ENCODE measurements at places on chromosomes 7 and 10. TPM values are rescaled to one million over a fixed set of nuclear protein-coding genes. Genes with fewer than 3 reads are reported as not detected.

GRCh38 chr10:71396084-71396710 lies 523 bp upstream of the CDH23 start:
- peak; percentile 59 for DNase-seq
- H3K4me3 ChIP-seq: peak overlapping the region; percentile 10
- H3K27ac ChIP-seq: no peak overlapping the region
- peaks cover 26% of the 10 kb centered on the region for H3K27me3 ChIP-seq

- no peak for DNase-seq
- no peaks in the 10 kb centered on the region for H3K36me3 ChIP-seq
- no peak overlapping the region for H3K27ac ChIP-seq
- H3K27me3 ChIP-seq: no peaks in the 10 kb centered on the region
Observed at GRCh38 chr7:158531661-158532060, 56.0 kb downstream of the PTPRN2 start.

GRCh38 chr10:82162549-82163195 lies 287.7 kb downstream of the NRG3 start:
- no peak for DNase-seq
- no peak overlapping the region for H3K4me3 ChIP-seq
- no peak overlapping the region for H3K27ac ChIP-seq
- H3K36me3 ChIP-seq: no peaks in the 10 kb centered on the region
- H3K4me1 ChIP-seq: no peaks in the 10 kb centered on the region

The EPHA1 gene
- total RNA-seq: 1.0 TPM

The DNAJB6 gene
- total RNA-seq: 340 TPM

The EBLN1 gene
- not detected for total RNA-seq

The PTEN gene
- 121 TPM for total RNA-seq

GRCh38 chr10:47076949-47077361 lies 165.7 kb downstream of the PTPN20 start:
- no peak overlapping the region for H3K27ac ChIP-seq
- no peaks in the 10 kb centered on the region for H3K36me3 ChIP-seq
- H3K4me3 ChIP-seq: no peak overlapping the region
- peaks cover 2% of the 10 kb centered on the region for H3K27me3 ChIP-seq

DNA sequence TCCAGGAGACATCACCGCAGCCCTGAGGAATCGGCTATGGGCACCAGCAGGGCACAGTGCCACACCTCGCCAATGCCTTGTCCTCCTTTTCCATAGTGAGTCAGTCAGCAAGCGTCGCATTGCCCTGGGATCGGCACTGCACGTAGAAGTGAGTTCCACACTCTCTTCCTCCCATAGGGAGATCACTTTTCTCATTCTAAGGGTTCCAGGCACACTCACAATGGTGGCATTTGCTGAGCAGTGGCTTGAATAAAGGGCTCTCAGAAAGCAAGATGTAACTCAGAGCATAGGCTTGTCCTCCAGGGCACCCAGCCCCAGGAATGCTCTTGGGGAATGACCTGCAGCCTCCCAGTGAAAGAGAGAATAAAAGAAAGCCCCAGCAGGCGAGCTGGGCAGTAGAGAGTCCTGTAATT lies 1.1 kb upstream of the VIM start:
- peak overlapping the region; percentile 99 for H3K27ac ChIP-seq
- H3K36me3 ChIP-seq: peaks cover 8% of the 10 kb centered on the region
- H3K4me3 ChIP-seq: no peak overlapping the region
- H3K27me3 ChIP-seq: no peaks in the 10 kb centered on the region
- no peak for DNase-seq
- peaks cover 15% of the 10 kb centered on the region for H3K4me1 ChIP-seq

DNA sequence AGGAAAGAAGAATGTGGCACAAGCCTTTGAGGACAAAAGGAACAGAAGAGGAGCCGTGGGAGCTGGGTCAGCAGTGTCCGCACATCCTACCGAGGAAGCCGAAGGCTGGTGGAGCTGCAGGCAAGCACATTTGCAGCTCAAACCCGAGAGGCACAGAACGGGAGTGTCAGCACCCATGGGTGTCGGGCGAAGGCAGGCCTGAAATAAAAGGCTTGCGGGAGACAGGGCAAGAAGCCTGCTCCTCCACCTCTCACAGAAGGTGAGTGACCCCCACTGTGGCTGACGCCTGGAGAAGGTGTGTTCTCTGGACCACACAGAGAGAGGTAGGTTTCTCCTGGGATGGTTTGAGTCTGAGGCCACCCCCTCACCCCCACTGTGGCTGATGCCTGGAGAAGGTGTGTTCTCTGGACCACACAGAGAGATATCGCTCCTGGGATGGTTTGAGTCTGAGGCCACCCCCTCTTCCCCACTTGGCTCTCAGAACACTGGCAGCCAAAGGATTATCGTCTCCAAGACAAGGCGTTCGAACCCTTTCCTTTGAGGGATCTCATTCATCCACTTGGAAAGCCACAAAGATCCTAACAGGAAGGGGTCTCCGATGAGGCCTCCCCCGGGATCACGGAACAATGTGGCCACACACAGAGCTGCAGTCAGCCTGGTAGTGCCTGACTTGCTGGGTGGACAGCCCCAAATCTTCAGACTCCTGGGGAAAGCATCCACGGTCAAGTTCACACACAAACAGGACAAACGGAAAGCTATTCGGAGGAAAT lies 21.6 kb upstream of the GTPBP4 start:
- H3K36me3 ChIP-seq: no peaks in the 10 kb centered on the region
- H3K27ac ChIP-seq: no peak overlapping the region
- H3K4me1 ChIP-seq: no peaks in the 10 kb centered on the region
- no peak overlapping the region for H3K4me3 ChIP-seq

GRCh38 chr7:84263106-84263505 lies 68.5 kb upstream of the SEMA3A start:
- H3K27ac ChIP-seq: no peak overlapping the region
- H3K4me1 ChIP-seq: no peaks in the 10 kb centered on the region
- H3K36me3 ChIP-seq: no peaks in the 10 kb centered on the region
- no peaks in the 10 kb centered on the region for H3K27me3 ChIP-seq

GRCh38 chr7:15113752-15114151 lies 211.2 kb upstream of the DGKB start:
- no peak overlapping the region for H3K4me3 ChIP-seq
- no peak overlapping the region for H3K27ac ChIP-seq
- no peaks in the 10 kb centered on the region for H3K4me1 ChIP-seq
- no peaks in the 10 kb centered on the region for H3K36me3 ChIP-seq

GRCh38 chr10:61960396-61961120 lies 59.1 kb downstream of the ARID5B start:
- H3K4me1 ChIP-seq: peaks cover 21% of the 10 kb centered on the region
- DNase-seq: no peak
- no peak overlapping the region for H3K4me3 ChIP-seq
- H3K36me3 ChIP-seq: peaks cover 2% of the 10 kb centered on the region

DNA sequence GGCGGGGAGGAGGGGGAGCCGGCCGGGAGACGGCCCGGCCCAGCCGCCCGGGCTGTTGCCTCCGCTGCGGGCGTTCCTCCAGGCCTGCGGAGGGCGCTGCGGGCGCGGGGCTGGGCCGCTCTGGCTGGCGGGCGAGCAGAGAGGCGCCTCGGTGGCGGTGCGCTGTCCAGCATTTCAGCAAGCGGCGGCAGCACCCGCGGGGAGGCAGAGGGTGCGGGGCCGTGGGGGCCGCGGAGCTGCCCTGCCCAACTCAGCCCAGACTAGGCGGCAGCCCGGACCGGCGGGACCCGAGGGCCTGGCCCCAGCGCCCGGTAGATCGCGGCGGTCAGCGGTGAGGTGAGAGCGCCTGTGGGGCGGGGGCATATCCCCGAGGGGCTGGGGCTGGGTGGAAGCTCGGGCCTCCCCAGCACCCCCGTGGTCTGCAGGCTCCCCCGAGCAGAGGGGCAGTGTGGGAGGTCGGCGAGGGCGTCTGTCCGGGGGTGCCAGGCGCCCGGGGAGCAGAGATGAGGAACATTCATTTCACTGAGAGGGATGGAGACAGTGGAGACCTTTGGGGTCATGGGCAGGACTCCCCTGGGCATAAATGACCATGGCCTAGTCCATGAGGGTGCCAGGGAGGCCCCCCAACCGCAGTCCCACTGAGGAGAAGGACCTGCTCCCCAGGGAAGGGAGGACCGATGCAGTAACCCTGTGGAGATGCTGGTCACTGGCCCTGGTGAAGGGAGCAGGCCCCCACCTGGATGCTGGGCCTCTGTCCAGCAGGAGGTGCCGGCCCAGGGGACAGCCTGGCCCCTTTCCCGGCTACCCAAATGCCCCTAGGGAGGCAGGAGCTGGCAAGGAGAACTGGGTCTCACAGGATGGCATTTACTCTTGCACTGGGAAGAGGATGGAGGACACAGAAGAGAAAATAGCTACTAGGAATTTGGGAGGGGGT lies at the start of gene SRRM3:
TSS of gene SRRM3 (plus strand) at position 165 of the 934 bp plus-strand sequence. CDS start 33,171 bp downstream, outside the sequence.
- peaks cover 7% of the 10 kb centered on the region for H3K27me3 ChIP-seq
- no peak within 1 kb of the TSS for H3K4me3 ChIP-seq
- peak; percentile 89 for DNase-seq
- no peak within 1 kb of the TSS for H3K27ac ChIP-seq
- peaks cover 2% of the 10 kb centered on the region for H3K4me1 ChIP-seq

DNA sequence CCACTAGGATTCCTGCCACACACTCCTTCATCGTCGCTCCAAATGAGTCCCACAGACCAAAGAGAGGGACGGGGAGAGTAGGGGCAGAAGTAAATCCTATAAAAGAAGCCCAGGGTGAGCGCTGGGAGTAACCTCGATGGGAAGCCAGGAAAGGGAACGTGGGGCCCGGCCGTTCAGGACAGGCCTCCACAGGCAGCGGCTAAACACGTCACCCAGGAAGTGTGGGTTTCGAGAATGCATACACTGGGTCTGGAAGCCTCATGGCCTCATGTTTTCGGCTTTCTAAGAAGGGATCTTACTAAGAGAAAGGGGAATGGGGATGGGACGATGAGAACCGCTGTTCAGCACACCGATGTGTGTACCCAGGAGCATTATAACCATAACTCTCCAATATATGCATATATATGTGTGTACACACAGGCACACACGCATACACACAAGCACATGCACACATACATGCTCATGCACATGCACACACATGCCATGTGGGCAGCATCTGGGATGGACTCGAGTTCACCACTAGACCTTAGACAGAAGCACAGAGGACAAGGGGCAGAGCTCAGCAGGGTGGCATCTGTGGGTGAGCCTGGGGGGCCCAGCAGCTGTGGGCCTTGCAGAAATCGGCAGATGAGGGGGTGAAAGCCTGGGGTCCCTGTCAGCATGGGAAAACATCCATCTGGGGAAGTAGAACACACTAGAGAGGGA lies 14.8 kb upstream of the CNPY1 start:
- no peak overlapping the region for H3K4me3 ChIP-seq
- H3K4me1 ChIP-seq: no peaks in the 10 kb centered on the region
- H3K27ac ChIP-seq: no peak overlapping the region
- no peaks in the 10 kb centered on the region for H3K36me3 ChIP-seq
- no peak for DNase-seq

Measured in natural killer cell (primary cell).